ENCODE measurements at places on chromosomes 4 and X. TPM values are rescaled to one million over a fixed set of nuclear protein-coding genes. Genes with fewer than 3 reads are reported as not detected.

Gene COL4A5
- not detected for total RNA-seq

Gene PNMA6A
- total RNA-seq, result 0.39 TPM

Gene RAB28
- 12.7 TPM for total RNA-seq

Gene ARHGAP6
- not detected for total RNA-seq

Gene PDK3
- 47.7 TPM for total RNA-seq

Gene KCNE5
- 0.35 TPM for total RNA-seq

Gene CWH43
- total RNA-seq, result not detected

Gene GNL3L
- 62.8 TPM for total RNA-seq

Gene SUPT20HL1
- not detected for total RNA-seq

Gene DDX53
- total RNA-seq, result not detected

Gene SPATA18
- 0.27 TPM for total RNA-seq

Gene SEPTIN6
- 233 TPM for total RNA-seq

Gene CXCR3
- total RNA-seq, result 17.5 TPM

GRCh38 chr4:22850630-22851029 is 157.9 kb downstream of the GBA3 start:
- no peaks in the 10 kb centered on the region for H3K4me1 ChIP-seq
- no peaks in the 10 kb centered on the region for H3K36me3 ChIP-seq
- peaks cover 2% of the 10 kb centered on the region for H3K27me3 ChIP-seq
- no peak overlapping the region for H3K27ac ChIP-seq
- DNase-seq, result no peak
- no peak overlapping the region for H3K4me3 ChIP-seq

- peaks cover 12% of the 10 kb centered on the region for H3K4me1 ChIP-seq
- no peaks in the 10 kb centered on the region for H3K36me3 ChIP-seq
- no peak for DNase-seq
- H3K27ac ChIP-seq, result no peak overlapping the region
Measured at GRCh38 chr4:4477391-4477790, 64.5 kb downstream of the STX18 start.

- no peak for DNase-seq
- H3K36me3 ChIP-seq, result peaks cover 11% of the 10 kb centered on the region
- no peaks in the 10 kb centered on the region for H3K4me1 ChIP-seq
- H3K4me3 ChIP-seq, result no peak overlapping the region
- H3K27me3 ChIP-seq, result no peaks in the 10 kb centered on the region
- H3K27ac ChIP-seq, result no peak overlapping the region
Measured at GRCh38 chrX:41823402-41823801, 99.4 kb downstream of the GPR82 start.

- H3K27me3 ChIP-seq, result no peaks in the 10 kb centered on the region
- no peaks in the 10 kb centered on the region for H3K36me3 ChIP-seq
- DNase-seq, result no peak
Measured at GRCh38 chr4:155805016-155805415, 46.2 kb downstream of the GUCY1B1 start.

DNA sequence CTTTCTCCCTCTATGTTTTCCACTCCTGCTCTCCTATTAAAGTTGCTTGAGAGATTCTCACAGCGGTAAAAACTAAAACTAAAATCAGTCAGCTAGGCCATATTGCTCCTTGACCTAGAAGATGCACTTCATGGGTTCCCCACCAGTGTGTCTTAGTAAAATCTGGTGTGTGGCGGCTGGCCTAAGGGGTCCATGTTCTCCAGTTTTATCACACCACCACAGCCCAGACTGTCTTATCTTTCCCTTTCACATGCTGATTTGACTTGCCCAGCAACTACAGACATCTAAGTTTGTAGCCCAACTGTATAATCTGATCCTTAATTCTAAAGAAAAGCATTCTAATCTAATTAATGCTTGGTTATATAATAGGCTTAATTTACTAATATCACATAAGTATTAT is 68.0 kb downstream of the ATP8A1 start:
- H3K4me1 ChIP-seq, result no peaks in the 10 kb centered on the region
- H3K27ac ChIP-seq, result no peak overlapping the region
- DNase-seq, result no peak
- H3K4me3 ChIP-seq, result no peak overlapping the region

DNA sequence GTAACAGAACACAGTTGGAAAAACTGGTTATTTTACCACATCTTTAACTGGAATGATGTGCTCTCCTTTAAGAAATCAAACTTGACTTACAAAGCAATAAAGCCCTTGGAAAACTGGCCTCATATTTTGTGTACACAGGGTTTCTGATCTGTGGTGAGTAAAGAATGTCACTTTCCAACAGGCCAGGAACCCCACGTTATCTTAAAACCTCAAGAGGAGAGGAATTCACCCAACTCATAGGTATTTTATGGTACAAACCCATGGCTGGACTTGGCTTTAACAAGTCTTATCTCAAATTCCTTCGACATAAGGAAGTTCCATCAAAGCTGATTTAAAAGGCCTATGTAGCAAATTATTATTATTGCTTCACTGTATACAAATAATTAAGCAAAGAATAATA is 1735.1 kb downstream of the PCDH7 start:
- no peaks in the 10 kb centered on the region for H3K4me1 ChIP-seq
- no peak overlapping the region for H3K4me3 ChIP-seq
- DNase-seq, result no peak
- H3K36me3 ChIP-seq, result no peaks in the 10 kb centered on the region
- H3K27me3 ChIP-seq, result no peaks in the 10 kb centered on the region
- no peak overlapping the region for H3K27ac ChIP-seq

DNA sequence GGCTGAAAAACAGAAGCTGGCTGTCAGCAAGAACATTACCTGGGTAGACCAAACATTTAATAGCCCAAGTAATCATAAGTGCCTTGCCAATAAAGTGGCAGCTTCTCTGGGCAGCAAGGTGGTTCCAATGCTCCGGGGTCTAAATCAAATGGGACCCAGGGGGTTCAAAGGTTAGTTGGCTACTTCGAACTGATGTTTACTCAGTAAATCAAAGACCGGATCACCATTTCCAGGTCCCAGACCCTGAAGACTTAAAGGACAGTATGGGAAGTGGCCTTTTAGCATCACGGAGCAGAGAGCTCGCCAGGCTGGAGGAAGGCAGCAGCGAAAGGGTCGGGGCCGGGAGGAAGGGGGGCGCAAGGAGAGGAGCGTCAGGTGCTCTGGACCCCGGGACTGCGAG is 1.0 kb downstream of the SH3KBP1 start:
- peaks cover 11% of the 10 kb centered on the region for H3K36me3 ChIP-seq
- peak overlapping the region; percentile 80 for H3K4me3 ChIP-seq
- peaks cover 61% of the 10 kb centered on the region for H3K4me1 ChIP-seq
- no peak for DNase-seq
- H3K27ac ChIP-seq, result peak overlapping the region; percentile 65

DNA sequence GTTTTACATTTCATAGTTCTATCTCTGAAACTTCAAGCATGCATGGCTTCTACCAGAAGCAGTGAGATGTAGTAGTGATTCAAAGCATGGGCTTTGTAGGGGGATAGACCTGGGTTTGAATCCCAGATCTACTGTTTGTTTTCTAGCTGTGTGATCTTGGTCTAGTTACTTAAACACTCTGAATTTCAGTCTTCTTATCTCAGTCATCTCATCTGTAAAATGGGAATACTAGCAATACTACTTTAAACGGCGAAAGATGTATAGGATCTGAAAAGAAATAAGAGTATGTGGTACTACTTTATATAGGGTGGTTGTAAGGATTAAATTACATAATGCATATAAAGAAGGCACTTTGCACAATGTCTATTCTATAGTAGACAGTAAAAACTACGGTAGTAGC is 20.0 kb upstream of the RNF128 start:
- no peak overlapping the region for H3K4me3 ChIP-seq
- no peak for DNase-seq
- no peak overlapping the region for H3K27ac ChIP-seq

GRCh38 chr4:188821500-188821899 is 682.3 kb downstream of the TRIML1 start:
- H3K4me1 ChIP-seq, result no peaks in the 10 kb centered on the region
- H3K27ac ChIP-seq, result no peak overlapping the region
- no peaks in the 10 kb centered on the region for H3K27me3 ChIP-seq

- H3K27me3 ChIP-seq, result no peaks in the 10 kb centered on the region
- H3K27ac ChIP-seq, result no peak overlapping the region
- DNase-seq, result no peak
Measured at GRCh38 chr4:174763454-174764104, 65.5 kb downstream of the GLRA3 start.

GRCh38 chr4:126838941-126839679 is 793.6 kb upstream of the INTU start:
- no peaks in the 10 kb centered on the region for H3K36me3 ChIP-seq
- H3K27ac ChIP-seq, result no peak overlapping the region
- no peak for DNase-seq

GRCh38 chrX:43718081-43718480 is 62.0 kb downstream of the MAOA start:
- H3K27ac ChIP-seq, result no peak overlapping the region
- no peaks in the 10 kb centered on the region for H3K36me3 ChIP-seq
- no peak for DNase-seq
- H3K27me3 ChIP-seq, result no peaks in the 10 kb centered on the region

DNA sequence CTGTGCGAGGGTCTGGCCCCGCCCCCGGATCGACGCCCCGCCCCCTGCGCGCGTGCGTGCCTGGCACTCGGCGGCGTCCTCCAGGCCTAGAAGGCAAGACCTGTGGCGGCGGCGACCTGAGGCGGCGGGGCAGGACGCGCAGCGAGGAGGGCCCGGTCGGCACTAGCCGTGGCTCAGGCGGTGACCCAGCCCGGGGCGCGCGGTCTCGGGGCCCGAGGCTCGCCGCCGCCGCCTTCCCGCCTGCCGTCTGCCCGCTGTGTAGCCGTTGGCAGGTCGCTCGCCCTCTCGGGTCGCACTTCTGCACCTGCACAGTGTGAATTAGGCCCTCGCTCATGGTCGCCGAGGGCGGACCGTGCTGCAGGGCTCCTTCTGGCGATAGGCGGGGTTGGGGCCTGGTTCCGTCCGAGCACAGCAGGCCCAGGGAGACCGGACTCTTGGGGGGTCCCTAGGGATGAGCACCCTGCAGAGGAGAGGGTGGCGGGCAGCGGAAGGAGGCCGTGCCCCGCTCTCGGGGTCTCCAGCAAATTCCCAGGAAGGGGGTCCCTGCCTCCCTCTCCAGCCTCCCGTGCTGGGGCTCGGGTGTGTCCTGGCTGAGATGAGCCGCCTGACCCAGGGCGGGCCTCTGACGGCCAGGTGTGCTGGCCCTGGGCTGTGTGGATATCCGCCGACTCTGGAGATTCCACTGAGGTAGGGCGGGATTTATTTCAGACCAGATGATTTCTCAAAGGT is 557 bp upstream of the FAM53A start:
- H3K36me3 ChIP-seq, result peaks cover 2% of the 10 kb centered on the region
- DNase-seq, result peak; percentile 97
- H3K27ac ChIP-seq, result no peak overlapping the region
- H3K27me3 ChIP-seq, result no peaks in the 10 kb centered on the region
- peaks cover 12% of the 10 kb centered on the region for H3K4me1 ChIP-seq
- no peak overlapping the region for H3K4me3 ChIP-seq

DNA sequence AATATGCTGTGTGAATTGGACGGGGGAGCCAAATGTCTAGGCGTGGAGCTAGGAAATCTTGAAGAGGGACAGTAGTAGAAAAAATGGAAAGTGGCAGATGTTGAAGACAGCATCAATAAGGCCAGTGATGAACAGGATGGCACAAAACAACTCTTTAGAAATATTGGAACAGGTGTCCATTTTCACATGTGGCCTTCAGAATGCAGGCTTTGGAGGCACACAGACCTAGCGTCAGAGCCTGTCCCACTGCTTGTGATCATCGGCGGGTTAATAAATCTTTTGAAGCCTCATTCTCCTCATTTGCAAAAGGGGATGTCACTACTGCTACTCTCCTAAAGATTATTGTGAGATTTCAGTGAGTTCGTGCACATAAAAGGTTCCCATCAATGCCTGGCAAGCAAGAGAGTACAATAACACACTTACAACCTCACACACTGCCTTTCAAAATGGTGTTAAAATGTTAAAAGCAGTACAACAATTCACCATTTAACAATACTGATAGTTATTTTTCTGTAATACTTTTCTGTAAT is 2.4 kb downstream of the PDLIM3 start:
- H3K36me3 ChIP-seq, result no peaks in the 10 kb centered on the region
- no peak overlapping the region for H3K4me3 ChIP-seq
- peaks cover 37% of the 10 kb centered on the region for H3K27me3 ChIP-seq

DNA sequence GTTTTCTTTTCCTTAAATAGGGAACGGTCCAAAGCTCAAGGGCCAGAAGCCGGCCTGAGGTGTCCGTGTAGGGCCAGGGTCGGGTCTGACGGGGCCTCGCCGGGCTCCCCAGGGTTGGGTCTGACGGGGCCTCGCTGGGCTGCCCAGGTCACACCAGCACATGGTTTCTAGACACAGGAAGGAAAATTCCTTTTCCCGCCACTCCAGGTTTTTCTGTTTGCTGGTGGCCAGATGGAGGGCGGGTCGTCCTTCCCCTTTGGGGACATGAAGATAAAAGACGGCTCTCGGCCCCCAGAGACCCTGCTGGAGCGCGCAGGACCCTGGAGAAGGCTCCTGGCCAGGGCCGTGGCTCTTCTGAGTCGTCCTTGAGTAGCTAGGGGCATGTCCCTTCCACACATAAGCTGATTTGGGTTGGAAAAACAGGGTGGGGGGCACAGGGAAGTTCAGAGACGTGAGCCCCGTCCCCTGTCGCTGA is 35.1 kb downstream of the PIGG start:
- H3K4me1 ChIP-seq, result no peaks in the 10 kb centered on the region
- H3K27ac ChIP-seq, result no peak overlapping the region
- no peak for DNase-seq
- no peak overlapping the region for H3K4me3 ChIP-seq
- H3K36me3 ChIP-seq, result peaks cover 63% of the 10 kb centered on the region

DNA sequence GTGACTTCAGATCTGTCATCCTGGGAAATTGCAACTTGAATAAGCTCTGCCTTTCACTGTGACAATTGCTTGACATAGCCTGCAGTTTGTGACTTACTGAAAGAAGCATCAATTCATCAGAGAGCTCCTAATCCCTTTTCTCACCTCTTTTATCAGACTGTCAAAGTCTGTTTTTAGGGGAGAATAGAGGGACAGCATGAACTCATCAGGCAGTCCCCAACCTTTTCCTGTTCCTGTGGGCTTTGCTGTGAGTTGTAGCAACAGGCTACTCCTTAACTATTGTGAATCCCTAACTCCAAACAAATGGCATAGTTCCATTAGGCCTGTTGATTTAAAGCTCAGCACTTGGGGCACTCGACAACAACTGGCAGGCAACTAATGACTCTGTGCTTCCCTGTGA is 64.9 kb downstream of the DOCK11 start:
- no peaks in the 10 kb centered on the region for H3K27me3 ChIP-seq
- H3K36me3 ChIP-seq, result peaks cover 29% of the 10 kb centered on the region
- peak overlapping the region; percentile 55 for H3K27ac ChIP-seq
- peaks cover 41% of the 10 kb centered on the region for H3K4me1 ChIP-seq
- DNase-seq, result no peak
- H3K4me3 ChIP-seq, result no peak overlapping the region

GRCh38 chr4:85081196-85081595 is 114.7 kb upstream of the WDFY3 start:
- DNase-seq, result no peak
- no peaks in the 10 kb centered on the region for H3K4me1 ChIP-seq
- no peak overlapping the region for H3K4me3 ChIP-seq

DNA sequence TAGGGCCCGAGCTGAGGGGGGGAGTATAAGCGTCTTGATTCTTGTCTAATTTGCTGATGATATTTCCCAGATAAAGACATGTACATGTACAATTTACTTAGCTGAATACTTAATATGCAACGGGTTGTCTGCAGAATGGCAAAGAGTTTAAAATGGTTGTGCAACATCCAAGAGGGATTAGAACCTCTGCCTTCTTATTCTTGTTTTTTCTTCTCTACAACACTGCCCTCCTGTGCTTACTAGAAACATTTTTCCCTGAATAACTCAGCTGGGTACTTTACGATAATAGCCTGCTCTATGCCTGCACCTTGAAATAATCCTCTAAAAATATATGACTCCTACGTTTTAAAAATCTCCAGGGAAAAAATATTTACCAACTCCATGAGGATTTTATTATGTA is 41.8 kb downstream of the INTS12 start:
- no peaks in the 10 kb centered on the region for H3K36me3 ChIP-seq
- H3K27me3 ChIP-seq, result peaks cover 14% of the 10 kb centered on the region
- no peak for DNase-seq
- no peak overlapping the region for H3K27ac ChIP-seq

All from activated CD4-positive, alpha-beta T cell treated with anti-CD3 and anti-CD28 coated beads for 36 hours (primary cell).